ENCODE measurements at places on chromosomes 7 and 10. TPM values are rescaled to one million over a fixed set of nuclear protein-coding genes. Genes with fewer than 3 reads are reported as not detected.
A peak's percentile ranks its signal among the peaks of the same experiment; 100 is the strongest.

PTF1A gene
- not detected for polyA plus RNA-seq

CPEB3 gene
- 3.3 TPM for polyA plus RNA-seq

- DNase-seq, result no peak
Measured at GRCh38 chr10:90937645-90938258, 16.9 kb upstream of the ANKRD1 start.

- peak; percentile 71 for DNase-seq
Measured at GRCh38 chr10:90871279-90871765, 452 bp upstream of the RPP30 start.

DNA sequence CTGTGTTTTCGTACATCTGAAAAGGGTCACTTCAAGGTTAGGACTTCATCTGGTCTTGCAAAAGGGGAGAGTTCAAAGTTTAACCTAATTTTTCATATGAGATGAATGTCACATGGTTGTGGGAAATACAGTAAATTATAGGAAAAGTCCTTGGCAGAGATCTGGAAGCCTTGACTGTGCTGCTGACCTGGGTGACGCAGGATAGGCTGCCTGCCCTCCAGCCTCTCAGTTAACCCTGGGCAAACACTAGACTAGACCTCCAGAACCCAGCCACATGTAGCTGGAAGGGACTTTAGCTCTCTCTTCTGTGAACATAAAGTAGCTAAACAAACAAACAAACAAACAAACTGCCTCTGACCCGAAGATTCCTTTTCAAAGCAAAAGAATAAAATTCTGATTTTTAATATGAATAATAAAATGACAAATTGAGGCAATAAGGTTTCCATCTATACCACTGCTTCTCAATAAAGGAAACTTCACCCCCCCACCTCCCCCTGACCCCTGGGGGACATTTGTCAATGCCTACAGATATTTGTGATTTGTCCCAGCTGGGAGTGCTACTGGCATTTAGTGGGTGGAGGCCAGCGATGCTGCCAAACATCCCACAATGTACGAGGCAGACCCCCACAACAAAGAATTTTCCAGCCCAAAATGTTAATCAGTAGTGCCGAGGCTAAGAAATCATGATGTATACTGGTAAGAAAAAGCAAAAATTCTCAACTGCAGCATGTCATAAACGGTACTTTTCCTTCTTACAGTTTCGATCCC lies 75.2 kb upstream of the PRR15 start:
- no peak for DNase-seq

GRCh38 chr7:25262586-25262985 lies 34.3 kb upstream of the NPVF start:
- no peak for DNase-seq

All from left kidney (tissue), 8 donors.